ENCODE measurements at places on chromosomes 16 and 17. TPM values are rescaled to one million over a fixed set of nuclear protein-coding genes. Genes with fewer than 3 reads are reported as not detected.
A peak's percentile ranks its signal among the peaks of the same experiment; 100 is the strongest.

DNA sequence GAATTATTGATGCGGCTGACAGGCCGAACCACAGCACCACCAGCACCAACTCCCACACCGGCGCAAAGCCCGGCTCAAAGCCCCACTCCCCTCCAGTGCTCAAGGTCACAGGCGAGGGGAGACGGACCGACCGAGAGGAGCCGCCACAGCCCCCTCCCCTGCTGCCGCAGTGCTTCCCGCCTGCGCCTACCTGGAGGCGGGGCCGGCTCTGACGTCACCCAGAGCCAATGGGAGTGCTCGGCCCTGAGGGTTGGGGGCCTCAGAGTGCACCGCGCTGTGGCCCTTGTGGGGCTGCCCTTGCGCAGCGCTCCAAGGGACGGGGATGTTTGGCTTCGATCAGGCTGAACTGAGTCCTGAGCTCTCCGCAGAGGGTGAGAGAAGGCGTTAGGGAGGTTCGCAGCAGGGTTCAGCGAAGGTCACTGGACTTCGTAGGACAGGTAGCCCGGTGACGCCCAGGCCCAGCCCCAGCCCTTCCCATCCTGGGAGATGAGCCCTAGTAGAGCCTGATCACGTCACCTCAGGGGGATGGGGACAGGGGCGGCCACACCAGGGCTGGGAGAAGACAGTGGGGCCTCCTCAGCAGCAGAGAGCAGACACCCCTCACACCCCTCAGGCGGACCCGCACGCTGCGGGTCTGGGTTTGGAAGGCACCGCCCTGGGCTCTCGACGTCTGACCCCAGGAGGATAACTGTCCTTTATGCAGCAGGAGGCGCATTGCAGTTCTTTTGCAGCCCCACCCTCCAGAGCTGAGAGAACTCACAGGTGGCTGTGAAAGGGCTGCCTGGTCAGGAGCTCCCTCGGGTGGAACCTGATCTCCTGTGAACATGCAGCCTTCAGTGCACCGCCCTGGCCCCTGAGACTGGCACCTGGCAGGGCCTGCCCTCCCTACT is 1.5 kb downstream of the NDRG4 start:
- peak; percentile 38 for DNase-seq

GRCh38 chr16:57027067-57027466 is 37.7 kb downstream of the NLRC5 start:
- no peak for DNase-seq

PSMD11 gene
- 104 TPM for total RNA-seq

DNA sequence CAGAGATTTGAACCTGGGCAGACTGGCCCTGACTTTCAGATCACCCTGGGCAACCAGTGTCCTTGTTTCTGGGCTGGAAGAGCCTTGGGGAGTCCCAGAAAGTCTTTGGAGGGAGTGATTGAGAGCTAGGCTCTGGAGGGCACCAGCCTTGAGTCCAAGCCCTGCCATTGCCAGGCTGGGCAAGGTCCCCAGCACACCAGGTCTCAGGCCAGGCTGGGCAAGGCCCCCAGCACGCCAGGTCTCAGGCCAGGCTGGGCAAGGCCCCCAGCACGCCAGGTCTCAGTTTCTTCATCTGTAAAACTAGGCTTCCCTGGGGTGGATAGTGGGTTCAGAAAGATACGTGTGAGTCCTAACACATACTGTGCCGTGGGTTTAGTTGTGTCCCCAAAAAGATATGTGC is 135.0 kb downstream of the IRF8 start:
- no peak for DNase-seq

TAT gene
- total RNA-seq = not detected

DNA sequence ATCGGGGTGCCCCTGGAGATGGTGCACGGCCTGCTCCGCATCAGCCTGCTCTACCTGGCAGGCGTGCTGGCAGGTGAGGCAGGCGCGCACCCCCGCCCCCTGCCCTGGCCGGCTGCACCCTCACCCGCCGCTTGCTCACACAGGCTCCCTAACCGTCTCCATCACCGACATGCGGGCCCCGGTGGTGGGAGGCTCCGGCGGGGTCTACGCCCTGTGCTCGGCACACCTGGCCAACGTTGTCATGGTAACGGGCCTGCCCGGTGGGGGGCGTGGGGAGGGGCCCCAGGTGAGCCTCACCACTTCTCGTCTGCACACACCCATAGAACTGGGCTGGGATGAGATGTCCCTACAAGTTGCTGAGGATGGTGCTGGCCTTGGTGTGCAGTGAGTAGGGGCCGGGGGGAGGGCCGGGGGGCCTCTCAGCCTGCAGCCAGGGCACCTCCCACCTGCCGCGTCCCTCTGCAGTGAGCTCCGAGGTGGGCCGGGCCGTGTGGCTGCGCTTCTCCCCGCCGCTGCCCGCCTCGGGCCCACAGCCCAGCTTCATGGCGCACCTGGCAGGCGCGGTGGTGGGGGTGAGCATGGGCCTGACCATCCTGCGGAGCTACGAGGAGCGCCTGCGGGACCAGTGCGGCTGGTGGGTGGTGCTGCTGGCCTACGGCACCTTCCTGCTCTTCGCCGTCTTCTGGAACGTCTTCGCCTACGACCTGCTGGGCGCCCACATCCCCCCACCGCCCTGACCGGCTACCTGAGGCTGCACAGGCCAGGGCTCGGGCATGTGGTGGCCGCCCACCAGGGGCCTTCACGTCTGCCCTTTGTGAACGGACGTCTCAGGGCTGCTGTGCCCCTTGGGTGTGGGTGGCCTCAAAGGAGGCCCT is 2.1 kb downstream of the RHBDL1 start:
- no peak for DNase-seq

DNA sequence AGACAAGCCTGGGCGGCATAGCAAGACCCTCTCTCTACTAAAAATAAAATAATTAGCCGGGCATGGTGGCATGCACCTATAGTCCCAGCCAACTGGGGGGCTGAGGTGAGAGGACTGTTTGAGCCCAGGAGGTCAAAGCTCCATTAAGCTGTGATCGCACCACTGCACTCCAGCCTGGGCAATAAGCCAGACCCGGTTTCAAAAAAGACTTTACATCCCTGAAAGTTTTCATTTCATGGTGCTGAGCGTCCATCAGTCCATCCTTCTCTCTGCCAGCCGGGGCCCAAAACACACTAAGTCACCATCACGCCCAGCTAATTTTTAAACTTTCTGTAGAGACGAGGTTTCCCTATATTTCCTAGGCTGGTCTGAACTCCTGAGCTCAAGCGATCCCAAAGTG is 10.6 kb downstream of the RAB40B start:
- no peak for DNase-seq

UMOD gene
- not detected for total RNA-seq

GRCh38 chr16:21949713-21950260 is 3.4 kb upstream of the UQCRC2 start:
- DNase-seq = no peak

SLC5A10 gene
- not detected for total RNA-seq

GRCh38 chr16:85258629-85259028 is 146.4 kb upstream of the CIBAR2 start:
- no peak for DNase-seq

- DNase-seq = no peak
Observed at GRCh38 chr16:71407731-71408130, 34.1 kb downstream of the TLE7 start.

GRCh38 chr17:61449707-61450640 is 2.2 kb upstream of the TBX4 start:
- no peak for DNase-seq

DNA sequence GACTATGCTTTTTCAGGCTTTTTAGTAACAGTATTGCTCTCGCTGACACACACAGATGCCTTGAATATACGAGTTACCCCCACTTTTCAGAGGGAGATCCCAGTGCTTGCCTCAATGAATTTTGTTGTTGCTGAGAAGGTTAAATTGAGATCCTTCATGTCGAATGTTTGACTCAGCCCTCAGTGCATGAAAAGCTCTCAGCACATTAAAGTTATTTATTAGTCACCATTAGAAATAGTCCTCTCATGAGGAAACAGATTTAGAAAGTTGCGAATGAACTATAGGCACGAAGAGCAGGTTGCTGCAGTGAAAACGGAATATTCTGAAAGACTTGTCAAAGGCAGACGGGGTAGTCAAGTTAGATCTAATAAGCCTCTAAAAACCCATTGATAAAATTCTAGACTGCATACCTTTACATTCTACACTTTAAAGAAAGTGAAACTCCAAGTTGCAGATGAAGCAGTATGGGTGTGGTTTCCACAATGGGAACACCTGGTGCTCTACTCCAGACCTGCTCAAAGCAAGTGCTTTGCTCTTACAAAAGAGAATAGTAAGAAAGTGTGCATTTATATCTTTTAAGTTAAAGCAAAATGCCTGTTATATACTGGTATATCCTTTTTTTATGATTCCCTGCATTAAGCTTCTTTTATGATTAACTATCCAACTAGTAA is 238.1 kb downstream of the MAF start:
- no peak for DNase-seq

IL32 gene
- total RNA-seq = 1,884 TPM

GRCh38 chr17:16925461-16926060 is 46.4 kb downstream of the TNFRSF13B start:
- no peak for DNase-seq

DNA sequence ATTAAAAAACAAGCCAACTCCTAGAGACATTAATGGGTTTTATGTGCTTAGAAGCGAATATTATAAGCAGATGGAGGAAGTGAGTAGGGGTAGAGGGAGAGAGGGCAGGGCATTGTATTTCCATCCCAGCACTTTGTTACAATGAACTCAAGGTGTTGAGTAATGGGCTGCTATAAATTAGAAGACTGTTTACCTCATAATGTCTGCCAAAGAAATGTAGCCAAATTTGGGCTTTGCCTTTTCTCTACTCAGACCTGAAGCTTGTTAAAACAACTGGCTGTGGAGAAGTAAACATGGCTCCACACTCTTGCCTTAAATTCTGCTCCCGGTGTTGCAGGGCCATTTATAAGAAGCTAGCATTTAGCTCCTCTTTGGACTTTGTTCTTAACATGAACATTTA is 134.7 kb downstream of the PMP22 start:
- no peak for DNase-seq

CAPNS2 gene
- total RNA-seq = not detected

SEZ6L2 gene
- total RNA-seq = not detected

DNA sequence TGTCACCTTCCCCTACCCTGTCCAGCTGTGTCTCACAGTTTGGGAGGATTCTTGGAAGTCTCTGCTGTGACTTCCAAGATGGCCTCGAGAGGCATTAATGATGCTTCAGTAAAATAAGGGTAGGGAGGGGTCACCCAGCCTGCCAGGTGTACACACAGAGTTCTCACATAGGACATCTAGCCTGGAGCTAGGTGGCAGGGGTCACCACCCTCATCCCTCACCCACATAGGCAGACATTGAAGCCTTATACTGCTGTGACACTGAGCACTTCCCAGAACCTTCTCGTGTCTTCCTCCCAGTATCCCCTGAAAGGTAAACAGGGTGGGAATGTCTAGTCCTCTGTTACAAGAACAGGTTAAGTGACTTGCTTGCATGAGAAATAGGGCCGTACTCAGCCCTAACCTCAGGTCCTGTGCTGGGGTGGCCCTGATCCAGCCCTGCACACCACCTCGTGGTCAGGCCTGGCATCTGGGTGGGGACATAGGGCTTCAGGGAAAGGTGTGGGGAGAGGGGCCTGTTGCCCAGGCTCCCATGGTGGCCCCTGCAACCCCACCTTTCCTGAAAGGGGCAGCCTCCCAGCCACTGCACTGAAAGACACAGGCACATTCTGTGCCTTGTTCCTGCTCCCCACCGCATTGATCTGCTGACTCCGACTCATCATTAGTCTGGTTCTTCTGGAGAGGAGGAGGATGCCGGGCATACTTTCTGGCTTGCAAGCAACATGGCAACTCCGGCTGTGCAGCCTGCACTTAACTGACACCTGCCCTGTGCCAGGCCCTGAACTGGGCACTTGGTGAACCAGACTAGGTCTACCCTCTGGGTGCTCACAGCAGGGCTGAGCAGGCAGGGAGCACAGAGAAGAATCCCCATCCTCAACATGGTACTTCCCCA is 3.6 kb upstream of the MMP15 start:
- DNase-seq = no peak

DNA sequence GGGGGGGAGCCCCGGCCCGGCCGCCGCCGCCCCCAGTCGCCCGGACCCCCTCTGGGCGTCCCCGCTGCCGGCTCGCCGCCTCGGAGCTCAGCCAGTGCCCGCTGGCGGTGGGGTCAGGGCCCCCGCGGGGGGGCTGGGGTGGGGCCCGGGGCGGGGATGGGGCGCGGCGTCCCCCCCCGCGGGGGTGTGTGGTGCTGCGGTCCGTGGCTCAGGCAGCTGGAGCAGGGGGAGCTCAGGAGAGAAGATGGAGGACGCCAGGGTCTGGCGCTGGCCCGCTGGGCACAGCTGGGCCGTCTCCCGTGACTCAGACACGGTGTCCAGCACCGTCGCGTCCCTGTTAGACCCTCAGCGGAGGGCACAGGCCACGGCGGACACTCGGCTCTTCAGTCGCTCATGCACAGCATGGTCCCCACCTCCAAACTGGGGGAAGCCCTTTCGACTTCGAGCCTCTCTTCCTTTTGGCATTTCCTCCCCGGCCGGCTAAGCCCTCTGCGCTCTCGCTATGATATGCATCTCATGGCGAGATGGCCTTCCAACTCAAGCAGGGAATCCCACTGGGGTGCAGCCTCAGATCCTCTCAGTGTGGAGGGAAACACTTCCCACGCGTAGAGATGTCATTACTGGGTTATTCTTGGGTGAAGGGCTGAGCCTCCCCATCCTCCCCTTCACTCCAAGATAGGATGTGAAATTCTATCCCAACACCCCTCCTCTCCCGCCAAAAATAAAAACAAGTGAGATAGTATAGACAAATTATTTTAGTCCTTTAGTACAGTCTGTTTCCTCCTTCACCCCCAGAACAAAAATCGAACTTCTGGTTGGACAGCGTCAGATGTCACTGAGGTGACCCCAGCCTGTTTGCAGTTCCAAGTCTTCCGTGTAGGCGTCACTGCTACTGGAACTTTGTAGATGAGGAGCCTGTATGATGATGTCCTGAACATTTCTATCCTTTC is 522 bp upstream of the VEZF1 start:
- DNase-seq = peak; percentile 75

DNA sequence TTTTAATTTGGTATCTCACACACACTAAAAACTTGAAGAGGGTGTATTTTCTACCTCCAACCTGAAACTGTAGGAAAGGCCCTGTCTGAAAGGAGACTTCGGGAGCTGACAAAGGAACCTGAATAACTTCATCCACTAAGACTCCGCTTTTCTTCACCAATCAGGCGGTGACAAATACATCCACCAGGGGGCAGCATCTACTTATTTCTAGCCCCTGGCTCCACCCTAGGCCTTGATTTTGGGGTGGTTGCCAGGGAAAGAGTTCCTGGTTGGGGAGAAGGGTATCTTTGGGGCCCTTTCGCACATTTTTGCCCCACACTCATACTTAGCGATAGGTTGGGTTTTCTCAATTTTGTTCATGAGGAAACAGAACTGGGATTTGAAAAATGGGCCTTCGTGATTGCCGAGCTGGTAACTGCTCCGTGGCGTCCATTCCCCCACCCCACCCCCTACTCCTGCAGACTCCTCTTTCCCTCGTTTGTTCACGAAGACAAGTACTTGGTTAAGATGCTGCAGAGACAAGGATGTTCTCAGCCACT is 4.8 kb upstream of the ARL4D start:
- DNase-seq = peak; percentile 95

- DNase-seq = no peak
Observed at GRCh38 chr16:9337308-9338032, 246.0 kb downstream of the HAPSTR1 start.

- DNase-seq = no peak
Observed at GRCh38 chr16:3850544-3850899, 30.0 kb downstream of the CREBBP start.

CCDC200 gene
- total RNA-seq = not detected

HAS3 gene
- total RNA-seq = 0.44 TPM
